CD4-positive, alpha-beta T cell treated with Interferon alpha-2 for 1 hour (primary cell): ENCODE measurements at places on chromosomes 6 and 20.

DNA sequence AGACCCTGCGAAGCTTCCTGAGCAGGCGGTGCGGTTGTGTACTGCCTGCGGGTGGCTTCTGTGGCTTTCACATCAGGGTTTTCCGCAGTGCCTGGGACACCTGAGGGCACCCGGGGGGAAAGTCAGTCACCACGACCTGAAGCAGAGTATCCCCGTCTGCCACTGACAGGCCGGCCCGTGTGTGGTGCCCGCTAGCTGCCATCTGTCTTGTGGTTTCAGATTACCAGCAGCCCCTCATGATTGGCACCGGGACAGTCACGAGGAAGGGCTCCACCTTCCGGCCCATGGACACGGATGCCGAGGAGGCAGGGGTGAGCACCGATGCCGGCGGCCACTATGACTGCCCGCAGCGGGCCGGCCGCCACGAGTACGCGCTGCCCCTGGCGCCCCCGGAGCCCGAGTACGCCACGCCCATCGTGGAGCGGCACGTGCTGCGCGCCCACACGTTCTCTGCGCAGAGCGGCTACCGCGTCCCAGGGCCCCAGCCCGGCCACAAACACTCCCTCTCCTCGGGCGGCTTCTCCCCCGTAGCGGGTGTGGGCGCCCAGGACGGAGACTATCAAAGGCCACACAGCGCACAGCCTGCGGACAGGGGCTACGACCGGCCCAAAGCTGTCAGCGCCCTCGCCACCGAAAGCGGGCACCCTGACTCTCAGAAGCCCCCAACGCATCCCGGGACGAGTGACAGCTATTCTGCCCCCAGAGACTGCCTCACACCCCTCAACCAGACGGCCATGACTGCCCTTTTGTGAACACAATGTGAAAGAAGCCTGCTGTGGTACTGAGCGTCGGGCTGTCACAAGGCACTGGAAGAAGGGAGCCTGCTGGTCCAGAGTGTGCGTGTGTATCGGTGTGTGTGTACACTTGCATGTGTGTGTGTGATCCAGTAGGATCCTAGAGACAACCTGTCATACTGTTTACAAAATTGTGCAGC is 54.4 kb downstream of the GOPC start:
- peak; percentile 45 for DNase-seq

DNA sequence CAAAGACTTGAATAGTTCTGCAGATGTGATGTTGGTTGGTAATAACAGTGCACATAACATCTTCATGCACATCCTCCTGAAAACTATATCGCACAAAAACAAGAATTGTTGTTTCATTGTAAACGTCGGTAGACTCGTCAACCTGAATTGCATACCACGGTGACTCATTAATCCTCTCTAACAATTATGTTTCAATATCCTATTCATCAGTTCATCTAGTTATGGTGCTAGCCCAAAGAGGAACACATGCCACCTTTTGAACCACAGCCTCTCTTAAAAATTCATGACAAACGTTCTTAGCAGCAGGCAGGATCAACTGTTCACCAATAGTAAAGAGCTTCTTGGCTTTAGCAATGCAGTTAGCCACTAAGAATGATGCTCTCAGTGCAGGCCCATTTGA is 25.0 kb downstream of the CRYBG1 start:
- no peak for DNase-seq

- DNase-seq: no peak
These were observed 150.3 kb downstream of the OTOR start for GRCh38 chr20:16898433-16898832.

GRCh38 chr6:32087574-32088486 is 21.3 kb downstream of the TNXB start:
- peak; percentile 71 for DNase-seq

- no peak for DNase-seq
These were observed 16.4 kb downstream of the SYNJ2 start for GRCh38 chr6:157997893-157998608.

GRCh38 chr6:148599967-148600426 is 146.8 kb upstream of the UST start:
- DNase-seq: no peak

GRCh38 chr20:33261465-33261864 is 21.5 kb upstream of the BPIFB1 start:
- no peak for DNase-seq

DNA sequence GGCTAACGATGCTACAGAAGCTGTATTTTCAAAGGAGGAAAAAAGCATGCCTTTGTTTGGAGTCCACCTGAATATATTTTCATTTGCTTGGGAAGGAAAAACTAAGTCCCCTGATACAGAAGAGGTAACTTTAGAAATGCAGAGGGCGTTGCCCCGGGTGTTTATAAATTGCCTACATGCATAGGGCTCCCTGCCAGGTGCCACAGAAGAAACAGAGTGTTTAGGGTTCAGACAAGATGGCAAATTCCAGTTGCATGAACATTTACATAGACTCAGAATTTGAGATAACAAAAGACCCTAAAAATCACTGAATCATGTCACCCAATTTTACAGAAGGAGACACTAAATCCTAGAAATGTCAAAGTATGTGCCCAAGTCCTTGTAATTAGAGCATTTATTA is 19.9 kb downstream of the RIN2 start:
- DNase-seq: no peak

- no peak for DNase-seq
These were observed 48.8 kb upstream of the TAF8 start for GRCh38 chr6:42001506-42001905.

DNA sequence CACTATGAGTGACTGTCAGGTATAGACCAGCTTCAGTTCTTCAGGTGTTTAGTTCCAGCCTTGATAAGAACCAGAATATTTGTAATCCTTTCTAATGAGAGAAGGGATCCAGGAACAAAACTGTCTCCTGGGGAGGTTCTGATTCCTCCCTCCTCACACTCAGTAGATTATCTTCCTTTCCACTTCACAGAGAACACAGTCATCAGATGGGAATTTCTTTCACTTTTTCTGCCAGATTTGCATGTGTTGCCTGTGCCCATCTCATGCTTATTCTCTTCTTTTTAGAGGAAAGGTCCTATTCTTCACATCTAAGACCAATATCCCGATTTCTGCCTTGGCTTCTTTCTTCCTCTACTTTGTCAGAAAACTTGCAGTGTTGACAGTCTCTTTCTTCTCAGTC is 50.8 kb downstream of the CD109 start:
- no peak for DNase-seq

DNA sequence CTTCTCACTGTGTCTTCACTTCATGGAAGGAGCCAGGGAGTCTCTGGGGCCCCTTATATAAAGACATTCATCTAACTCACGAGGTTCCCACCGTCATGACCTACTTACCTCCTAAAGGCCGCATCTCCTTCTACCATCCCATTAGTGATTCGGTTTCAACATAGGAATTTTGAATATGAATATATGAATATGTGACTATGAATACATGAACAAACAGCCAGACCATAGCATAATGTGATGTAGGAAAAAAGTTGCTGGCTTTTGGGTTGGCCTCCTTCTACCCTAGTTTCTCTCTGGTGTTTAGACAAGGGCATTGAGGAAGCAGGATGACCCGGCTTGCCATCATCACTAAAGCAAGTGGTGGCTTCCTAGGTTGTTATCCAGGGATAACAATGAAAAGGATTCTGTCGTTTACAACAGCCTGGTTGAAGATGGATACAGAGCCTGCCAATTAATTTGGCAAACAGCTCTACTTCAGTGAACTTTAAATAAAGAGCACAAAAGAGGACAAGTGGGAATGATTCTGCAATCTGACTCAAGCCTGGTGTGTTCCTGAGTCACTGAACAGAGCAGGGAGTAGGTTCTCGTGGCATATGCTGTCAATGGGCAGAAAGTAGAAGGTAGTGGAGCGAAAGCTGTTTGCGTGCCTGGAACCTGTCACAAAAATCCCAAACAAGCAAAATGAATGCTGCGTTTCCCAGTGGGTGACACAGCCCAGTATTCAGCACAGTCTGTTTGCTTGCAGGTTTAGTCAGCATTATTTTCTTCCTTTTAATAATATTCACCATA is 44.0 kb upstream of the DOK5 start:
- no peak for DNase-seq

DNA sequence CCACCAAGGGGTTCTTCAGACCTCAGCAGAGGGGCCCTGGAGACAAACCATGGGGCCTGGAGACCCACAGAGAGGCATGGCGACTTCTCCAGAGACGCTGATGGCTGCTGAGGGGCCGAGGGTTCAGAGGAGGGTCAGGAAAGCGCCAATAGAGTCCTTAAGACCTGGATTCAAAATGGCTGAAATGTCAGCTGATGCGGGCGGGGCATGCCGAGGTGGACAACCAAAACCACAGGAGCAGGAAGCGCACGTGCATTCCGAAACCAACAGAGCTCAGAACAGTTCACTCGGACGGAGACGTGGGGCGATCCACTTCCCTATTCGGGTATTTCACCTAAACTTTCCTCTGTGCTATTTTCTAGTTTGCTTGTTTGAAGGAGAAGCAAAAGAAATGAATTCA is 99.9 kb upstream of the RIN2 start:
- DNase-seq: peak; percentile 7

GRCh38 chr6:135983718-135984343 is 132.3 kb downstream of the PDE7B start:
- no peak for DNase-seq

- no peak for DNase-seq
These were observed 79.3 kb upstream of the TOP1 start for GRCh38 chr20:40949346-40949745.
